ENCODE measurements at places on chromosomes 5 and 9.
A peak's percentile ranks its signal among the peaks of the same experiment; 100 is the strongest.

DNA sequence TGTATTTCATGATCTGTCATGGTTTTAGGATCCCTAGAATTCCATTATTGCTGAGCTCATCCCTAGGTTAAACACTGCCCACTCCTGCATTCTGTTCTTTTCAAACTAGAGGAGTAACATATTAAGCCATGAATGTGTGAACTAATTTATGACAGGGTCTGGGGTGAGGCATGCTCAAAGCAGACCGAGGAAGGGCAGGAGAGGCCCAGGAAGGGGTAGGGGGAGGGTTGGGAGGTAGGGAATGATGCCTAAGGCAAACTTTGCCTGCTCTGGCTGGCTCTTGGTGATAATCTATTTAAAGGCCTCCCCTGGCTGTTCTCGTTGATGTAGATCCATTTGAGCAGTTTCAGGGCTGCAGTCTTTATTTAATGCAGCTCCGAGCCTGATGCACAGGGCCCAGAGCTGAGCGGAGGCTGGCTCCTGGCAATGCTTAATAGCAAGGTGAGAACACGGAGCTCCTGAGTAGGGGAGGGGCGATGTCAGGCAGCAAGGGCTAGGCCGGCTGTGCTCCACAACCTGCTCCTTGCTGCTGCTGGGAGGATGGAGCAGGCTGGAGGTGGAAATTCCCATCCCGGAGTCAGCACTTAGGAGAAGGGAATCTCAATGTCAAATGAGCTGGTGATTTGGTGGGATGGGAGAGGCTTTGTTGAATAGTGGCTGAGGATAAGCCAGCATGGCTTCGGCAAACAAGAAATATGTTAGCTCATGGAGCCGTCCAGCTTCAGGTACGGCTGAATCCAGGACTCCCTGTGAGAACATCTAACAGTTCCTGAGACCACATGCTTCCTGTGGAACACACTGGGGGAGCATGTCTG lies 73.2 kb upstream of the UNC5A start:
- DNase-seq, result no peak

DNA sequence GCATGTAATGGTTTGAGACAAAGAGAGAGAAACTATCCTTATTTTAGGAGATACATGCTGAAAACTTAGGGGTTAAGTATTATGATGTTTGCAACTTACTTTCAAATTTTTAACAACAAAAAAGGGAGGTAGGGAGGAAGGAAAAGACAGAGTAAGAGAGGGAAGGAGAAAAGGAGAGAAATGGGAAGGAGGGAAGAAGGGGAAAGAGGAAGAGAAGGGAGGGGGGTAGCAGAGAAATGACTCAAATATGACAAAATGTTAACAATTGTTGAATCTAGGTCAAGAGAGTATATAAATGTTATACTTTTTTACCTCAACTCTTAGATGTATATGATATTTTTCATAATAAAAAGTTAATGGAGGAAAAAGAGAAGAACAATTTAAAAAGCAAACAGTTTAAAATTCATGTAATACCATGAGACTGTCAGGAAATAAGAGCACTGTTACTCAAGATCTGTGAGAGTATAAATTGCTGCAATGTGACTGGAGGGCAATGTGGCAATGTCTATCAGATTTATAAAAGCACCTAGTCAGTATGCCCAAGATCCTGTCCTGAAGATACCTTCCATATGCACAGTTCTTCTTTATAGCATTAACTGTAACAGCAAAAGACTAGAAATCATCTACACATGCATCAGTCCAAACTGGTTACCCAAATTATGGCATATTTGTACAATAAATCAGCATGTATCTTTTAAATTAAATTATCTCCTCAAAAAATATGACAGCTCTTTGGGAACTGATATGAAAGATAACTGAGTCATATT lies 16.3 kb downstream of the FBXW11 start:
- DNase-seq, result peak; percentile 49

GRCh38 chr5:143315929-143316328 lies 87.6 kb downstream of the NR3C1 start:
- no peak for DNase-seq

DNA sequence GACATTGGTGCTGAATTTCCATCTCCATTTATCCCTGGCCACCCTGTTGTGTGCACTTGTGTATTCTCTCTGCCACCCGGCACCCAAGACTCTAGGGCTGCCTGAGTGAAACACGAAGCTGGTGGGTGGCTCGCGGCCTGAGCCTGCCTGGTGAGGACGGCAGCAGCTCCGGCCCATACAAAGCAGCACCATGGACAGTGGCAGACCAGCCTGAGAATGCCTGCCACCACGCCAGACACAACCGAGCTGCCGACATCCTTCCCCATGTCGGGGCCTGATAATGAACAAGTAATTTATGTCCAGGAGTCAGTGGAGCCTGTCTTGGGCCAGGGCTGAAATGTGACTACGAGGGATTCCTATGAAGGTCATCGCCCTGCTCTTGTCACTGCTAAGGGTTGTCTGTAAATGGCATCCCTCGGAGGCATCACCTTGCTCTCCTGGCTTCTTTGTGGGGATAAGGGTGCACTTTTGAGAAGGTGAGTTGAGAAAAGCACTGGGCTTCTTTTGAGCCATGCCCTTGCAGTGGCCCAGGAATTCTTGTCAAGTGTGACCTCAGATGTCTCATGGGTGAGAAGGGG lies 175.7 kb downstream of the MELK start:
- DNase-seq, result peak; percentile 25

DNA sequence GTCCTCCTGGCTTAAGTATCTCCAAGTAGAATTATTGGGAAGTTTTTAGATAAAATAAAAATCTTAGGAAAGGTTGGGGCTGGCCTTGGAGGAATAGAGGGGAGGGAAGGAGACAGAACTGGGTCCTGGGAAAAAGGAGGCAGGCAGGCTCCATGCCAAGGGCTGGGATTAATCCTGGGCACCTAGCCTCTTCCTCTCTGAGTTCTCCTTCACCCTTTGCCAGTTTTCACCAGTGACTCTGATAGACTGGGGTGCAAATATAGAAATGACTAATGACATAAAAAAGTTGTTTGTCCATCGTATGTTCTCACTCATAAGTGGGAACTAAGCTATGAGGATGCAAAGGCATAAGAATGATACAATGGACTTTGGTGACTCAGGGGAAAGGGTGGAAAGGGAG lies 81.9 kb downstream of the RMI1 start:
- no peak for DNase-seq

DNA sequence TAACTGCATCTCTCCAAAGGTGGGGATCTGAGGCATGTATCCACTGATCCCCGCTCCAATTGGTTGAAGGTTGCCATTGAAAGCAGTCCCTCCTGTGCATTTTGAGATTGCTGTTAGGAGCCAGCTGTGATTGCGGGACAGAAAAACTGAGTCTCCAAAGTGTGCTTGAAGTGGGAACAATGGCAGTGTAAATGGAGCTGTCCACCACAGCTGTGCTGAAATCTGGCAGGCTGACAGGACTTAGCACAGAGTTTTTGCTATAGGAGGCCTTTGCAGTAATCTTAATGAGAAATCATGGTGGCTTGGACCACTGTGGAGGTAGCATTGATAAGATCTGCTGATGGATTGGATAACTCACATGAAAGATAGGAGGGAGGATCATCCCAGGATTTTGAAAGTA lies 3.3 kb downstream of the RNF20 start:
- peak; percentile 17 for DNase-seq

DNA sequence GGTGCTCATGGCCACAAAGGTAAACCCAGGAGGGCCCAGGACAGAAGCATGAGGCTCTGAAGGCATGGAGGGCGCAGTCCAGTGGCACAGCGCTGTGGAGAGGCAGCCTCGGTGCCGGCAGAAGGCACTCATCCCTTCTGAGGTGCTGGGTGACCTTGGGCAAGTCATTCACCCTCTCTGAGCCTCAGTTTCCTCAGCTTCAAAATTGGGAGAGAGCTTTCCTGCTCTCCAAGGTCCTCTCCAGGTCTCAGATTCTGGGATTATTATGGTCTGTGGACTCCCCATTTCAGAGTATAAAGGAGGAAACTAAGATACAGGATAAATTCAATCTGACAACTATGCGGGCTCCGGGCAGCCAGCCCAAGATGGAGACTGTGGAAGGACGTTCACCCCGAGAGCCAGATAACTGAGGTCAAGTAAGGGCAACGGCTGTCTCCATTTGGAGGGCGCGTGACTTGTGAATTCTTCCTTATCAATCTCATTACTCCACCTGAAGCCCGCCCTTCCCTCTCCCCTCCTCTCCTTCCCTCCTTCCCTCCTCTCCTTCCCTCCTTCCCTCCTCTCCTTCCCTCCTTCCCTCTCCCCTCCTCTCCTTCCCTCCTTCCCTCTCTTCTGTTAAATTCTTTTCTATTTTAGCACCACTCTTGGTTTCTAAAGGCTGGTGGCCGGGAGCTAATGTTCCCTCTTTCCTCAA lies 58.1 kb downstream of the LRSAM1 start:
- DNase-seq, result no peak

GRCh38 chr5:174176511-174176910 lies 131.0 kb downstream of the NSG2 start:
- DNase-seq, result no peak

DNA sequence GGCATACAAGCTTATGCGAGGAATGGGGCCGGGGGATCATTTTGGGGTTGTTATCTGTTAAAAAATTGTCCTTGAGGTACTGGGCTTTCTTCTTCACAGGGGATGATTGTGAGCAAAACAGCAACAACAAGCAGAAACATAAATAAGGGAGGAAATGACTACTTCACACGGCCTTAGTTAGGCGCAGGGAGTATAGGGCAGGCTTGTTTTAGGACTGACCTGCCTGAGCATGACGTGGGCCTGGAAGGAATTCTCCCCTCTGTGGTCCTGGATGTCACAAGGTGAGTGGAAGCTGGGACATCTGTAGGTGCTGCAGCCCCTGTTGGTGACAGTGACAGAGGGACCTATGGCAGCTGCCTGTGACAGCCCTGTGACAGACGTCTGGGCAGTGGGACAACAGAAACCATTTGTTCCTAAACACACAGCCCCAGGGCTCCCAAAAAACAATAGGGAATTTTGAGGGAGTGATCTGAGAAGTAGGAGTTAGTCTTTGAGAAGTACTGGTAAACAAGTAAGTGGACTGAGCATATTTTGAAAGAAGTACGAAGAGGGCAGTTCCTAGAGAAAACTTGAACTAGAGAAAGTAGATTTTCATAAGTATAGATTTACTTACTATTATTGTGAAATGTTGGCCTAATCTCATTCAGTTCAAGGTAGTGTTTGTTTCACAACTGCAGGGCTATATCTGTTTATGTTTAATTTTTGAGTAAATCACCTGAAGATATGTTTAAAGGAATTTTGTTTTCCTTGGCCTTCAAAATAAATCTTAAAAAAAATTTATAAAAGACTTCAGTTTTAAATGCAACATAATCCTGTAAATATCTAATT lies 113.1 kb downstream of the KDM4C start:
- no peak for DNase-seq
